ENCODE measurements at places on chromosomes 5 and 9. TPM values are rescaled to one million over a fixed set of nuclear protein-coding genes. Genes with fewer than 3 reads are reported as not detected.

The CRB2 gene
- 0.08 TPM for total RNA-seq

The DNM1 gene
- 28.0 TPM for total RNA-seq

The LEAP2 gene
- 0.18 TPM for total RNA-seq

The CBY3 gene
- not detected for total RNA-seq

The TMEM171 gene
- total RNA-seq: 0.90 TPM
